Activated T-cell treated with anti-CD3 and anti-CD28 coated beads, Interleukin-2, amount 50 U/mL, for 72 hours (primary cell): ENCODE measurements at places on chromosomes 6 and 20. TPM values are rescaled to one million over a fixed set of nuclear protein-coding genes. Genes with fewer than 3 reads are reported as not detected.

DNA sequence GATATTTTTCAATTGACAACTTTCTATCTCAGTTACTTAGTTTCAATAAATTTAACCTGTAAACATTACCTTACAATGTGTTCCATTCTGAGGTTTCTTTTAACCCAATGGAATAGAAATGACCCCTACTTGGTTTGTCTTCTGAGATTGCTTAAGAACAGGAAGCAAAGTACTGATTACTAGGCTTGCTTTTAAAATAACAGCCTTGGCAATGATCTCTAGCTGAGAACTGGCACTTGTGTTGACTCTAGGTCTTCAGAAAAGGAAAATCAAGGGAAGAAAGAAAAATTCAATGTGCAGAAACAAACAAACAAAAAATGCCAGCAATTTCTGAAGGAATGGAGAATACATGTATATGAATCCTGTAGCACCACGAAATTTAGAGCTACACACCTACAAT, 66.1 kb downstream of the SYNE1 start:
- no peak for DNase-seq
- no peak overlapping the region for H3K4me3 ChIP-seq
- peaks cover 18% of the 10 kb centered on the region for H3K27me3 ChIP-seq
- H3K4me1 ChIP-seq, result no peaks in the 10 kb centered on the region
- no peaks in the 10 kb centered on the region for H3K36me3 ChIP-seq
- H3K27ac ChIP-seq, result no peak overlapping the region

- H3K4me1 ChIP-seq, result peaks cover 45% of the 10 kb centered on the region
- peak; percentile 8 for DNase-seq
- no peaks in the 10 kb centered on the region for H3K36me3 ChIP-seq
- peak overlapping the region; percentile 40 for H3K27ac ChIP-seq
- peak overlapping the region; percentile 9 for H3K4me3 ChIP-seq
These were observed 35.4 kb upstream of the PIM1 start for GRCh38 chr6:37134396-37135191.

The TNFRSF21 gene
- 4.3 TPM for total RNA-seq

GRCh38 chr6:29142309-29142708, 28.4 kb upstream of the OR2J2 start:
- H3K27ac ChIP-seq, result no peak overlapping the region
- H3K4me3 ChIP-seq, result no peak overlapping the region
- no peaks in the 10 kb centered on the region for H3K4me1 ChIP-seq
- DNase-seq, result no peak

The BPI gene
- total RNA-seq, result not detected

DNA sequence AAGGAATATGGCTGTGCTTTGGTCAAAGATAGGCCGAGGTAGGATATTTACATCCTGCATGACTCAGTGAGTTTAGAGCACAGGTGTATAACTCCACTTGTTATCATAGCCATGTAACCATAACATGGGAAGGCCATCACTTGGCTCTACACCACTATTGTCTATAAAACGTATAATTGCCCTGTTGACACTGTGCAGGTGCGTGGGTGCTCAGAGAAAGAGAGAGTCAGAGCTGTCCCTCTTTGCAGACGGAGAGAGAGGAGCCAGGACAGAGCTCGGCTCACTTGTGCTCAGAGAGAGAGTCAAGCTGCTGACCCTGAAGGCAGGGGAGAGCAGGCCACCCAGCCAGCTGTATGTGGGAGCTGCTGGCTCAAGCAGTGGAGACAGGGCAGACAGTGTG, 46.0 kb downstream of the OR2B6 start:
- H3K4me1 ChIP-seq, result no peaks in the 10 kb centered on the region
- peaks cover 26% of the 10 kb centered on the region for H3K27me3 ChIP-seq
- DNase-seq, result no peak
- no peak overlapping the region for H3K27ac ChIP-seq

DNA sequence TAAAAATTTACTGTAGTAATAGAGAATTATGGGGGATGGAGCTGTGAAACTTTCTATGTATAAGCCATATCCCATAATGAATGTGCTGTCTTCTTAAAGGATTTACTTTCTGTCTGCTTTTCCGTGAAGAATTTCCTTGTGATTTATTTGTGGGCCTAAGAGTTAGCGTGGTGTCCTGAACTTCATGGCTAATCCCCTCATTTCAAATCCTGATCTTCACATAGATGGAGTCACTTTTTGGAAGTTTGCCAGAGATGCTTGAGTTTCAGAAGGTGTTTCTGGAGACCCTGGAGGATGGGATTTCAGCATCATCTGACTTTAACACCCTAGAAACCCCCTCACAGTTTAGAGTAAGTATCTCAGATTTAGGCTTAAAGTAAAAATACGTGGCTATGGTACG, 19.4 kb upstream of the CLDN20 start:
- no peaks in the 10 kb centered on the region for H3K27me3 ChIP-seq
- no peak overlapping the region for H3K4me3 ChIP-seq
- H3K36me3 ChIP-seq, result peaks cover 4% of the 10 kb centered on the region
- DNase-seq, result no peak

DNA sequence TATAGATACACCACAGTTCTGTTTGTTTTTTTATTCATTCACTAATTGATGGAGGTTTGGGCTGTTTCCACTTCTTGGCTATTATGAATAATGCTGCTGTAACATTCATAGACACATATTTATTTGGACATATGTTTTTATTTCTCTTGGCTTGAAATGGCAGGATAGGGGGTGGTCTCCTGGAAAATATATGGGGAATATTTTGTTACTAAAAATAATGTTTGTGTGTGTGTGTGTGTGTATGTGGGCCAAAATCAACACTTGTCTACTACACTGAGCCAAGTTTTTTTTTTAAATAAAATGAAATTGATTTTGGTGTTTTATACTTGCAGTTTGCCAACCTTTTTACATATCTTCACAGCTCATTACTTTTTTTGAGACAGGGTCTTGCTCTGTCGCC, 264.4 kb upstream of the SULF2 start:
- no peaks in the 10 kb centered on the region for H3K36me3 ChIP-seq
- H3K27me3 ChIP-seq, result peaks cover 4% of the 10 kb centered on the region
- DNase-seq, result no peak
- H3K4me3 ChIP-seq, result no peak overlapping the region
- H3K27ac ChIP-seq, result no peak overlapping the region

The GJA10 gene
- not detected for total RNA-seq

- no peak overlapping the region for H3K27ac ChIP-seq
- H3K27me3 ChIP-seq, result peaks cover 37% of the 10 kb centered on the region
- H3K36me3 ChIP-seq, result no peaks in the 10 kb centered on the region
- no peaks in the 10 kb centered on the region for H3K4me1 ChIP-seq
These were observed 81.9 kb upstream of the CCDC28A start for GRCh38 chr6:138691595-138692057.

DNA sequence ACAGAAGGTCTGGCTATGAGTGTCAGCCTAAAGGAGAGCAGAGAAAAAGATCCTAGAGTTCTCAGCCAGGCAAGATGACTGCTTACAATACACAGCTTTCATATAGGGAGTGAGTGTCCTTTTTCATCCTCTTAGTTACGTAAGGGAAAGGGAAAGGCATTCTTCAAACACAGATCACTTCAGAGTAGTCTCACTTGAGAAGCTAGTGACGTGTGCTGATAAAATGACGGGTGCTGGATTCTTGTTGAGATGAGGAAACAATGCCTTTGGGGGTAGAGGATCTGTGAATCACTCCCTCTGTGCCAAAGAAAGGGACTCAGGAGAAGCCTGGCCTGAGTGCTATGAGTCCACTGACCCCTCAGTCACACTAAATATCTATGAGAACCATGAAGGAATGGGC, 117.3 kb downstream of the QRSL1 start:
- H3K4me1 ChIP-seq, result no peaks in the 10 kb centered on the region
- H3K36me3 ChIP-seq, result no peaks in the 10 kb centered on the region
- DNase-seq, result no peak
- peaks cover 21% of the 10 kb centered on the region for H3K27me3 ChIP-seq

- no peaks in the 10 kb centered on the region for H3K36me3 ChIP-seq
- no peak for DNase-seq
- peaks cover 52% of the 10 kb centered on the region for H3K27me3 ChIP-seq
- H3K27ac ChIP-seq, result no peak overlapping the region
- H3K4me3 ChIP-seq, result no peak overlapping the region
These were observed 196.9 kb upstream of the RREB1 start for GRCh38 chr6:6910734-6911295.

The BPIFB2 gene
- not detected for total RNA-seq
